ENCODE measurements at places on chromosomes 13 and 19.

- DNase-seq: no peak
Measured at GRCh38 chr19:7109678-7110289, 40.3 kb downstream of the ZNF557 start.

GRCh38 chr19:51392701-51393100, 2.3 kb upstream of the C19orf84 start:
- DNase-seq: no peak

GRCh38 chr13:51839711-51840540, 5.1 kb downstream of the TMEM272 start:
- no peak for DNase-seq

DNA sequence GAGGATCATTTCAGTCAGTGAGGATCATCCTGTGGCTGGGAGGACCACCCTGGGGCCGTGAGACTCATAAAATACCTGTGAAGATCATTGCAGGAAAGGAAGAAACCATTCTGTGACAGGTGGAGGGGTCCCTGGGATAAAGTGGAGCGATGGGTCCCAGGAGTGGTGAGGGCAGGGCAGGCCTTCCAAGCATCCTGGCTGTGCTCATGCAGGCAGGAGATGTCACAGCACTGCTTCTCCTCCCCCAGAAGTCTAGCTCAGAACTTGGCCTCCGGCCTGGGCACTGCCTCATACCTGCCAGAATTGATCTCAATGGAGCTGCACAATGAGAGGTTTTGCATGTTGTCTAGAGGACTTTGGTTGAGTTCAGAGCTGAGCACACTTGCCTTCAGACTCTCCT, 11.1 kb downstream of the KLK1 start:
- DNase-seq: no peak

DNA sequence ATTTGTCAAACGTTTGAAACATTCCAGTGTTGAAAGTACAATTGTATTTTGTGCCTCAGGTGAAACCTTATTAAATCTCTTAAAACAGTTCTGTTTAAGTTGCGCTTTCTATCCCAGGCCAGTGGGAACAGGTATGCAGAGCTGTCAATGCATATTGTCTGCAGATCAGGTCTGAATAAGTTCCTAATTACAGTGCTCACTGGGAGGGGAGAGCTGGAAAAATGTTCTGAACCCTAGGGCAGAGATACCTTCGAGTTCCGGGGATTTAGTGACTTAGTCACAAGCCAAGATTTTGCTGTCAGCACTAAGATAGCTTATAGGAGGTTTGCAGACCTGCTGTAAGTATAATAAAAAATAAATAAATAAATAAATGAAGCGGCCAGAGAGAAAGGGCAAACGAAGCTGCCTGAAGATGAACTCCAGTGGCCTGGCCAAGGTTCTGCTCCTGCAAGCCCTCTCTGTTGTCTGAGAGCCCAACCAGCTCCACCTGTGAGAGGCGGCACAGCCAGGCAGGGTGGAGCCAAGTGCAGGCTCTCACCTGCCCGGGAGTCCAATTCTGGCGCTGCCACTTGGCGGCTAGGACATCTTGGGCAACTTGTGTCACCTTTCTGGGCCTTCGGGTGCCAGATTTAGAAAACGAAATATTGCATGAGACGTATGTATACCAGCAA, 97.9 kb upstream of the SLC7A1 start:
- no peak for DNase-seq

- no peak for DNase-seq
Measured at GRCh38 chr13:47277774-47278173, 380.9 kb upstream of the HTR2A start.

DNA sequence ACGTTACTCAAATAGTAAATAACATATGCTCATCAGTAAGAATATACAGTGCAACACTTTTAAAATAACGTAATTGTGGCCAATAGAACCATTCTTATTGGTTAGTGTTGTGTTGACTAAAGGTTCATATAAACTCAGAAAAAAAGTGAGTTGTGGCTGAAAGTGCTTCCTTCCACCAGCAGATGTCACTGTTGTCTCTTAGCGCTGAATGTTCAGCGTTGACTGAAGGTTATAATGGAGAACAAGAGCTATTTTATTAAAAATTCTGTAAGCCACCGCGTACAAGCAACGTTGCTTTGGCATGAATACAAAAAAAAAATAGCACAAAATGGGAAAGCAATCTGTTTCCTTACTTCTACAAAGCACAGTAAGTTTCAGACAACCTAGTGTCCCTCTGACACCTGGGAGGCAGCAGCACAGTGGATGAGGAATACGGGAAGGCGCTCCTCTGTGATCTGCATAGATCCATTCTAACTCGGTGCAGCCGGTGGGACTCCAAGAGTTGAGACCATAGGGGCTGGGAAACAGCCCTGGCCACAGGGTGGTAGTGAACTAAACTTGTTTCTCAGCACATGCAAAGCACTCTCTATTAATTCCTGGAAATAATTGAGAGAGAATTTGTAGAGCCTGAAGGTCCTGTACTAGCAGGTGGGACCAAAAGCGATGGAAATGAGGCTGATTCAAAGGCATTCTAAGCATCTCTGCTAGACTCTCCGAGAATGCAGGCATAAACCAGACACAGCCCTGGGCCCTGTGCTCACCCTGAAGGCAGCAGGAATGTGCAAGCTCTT, 23.9 kb upstream of the OXGR1 start:
- peak; percentile 29 for DNase-seq

DNA sequence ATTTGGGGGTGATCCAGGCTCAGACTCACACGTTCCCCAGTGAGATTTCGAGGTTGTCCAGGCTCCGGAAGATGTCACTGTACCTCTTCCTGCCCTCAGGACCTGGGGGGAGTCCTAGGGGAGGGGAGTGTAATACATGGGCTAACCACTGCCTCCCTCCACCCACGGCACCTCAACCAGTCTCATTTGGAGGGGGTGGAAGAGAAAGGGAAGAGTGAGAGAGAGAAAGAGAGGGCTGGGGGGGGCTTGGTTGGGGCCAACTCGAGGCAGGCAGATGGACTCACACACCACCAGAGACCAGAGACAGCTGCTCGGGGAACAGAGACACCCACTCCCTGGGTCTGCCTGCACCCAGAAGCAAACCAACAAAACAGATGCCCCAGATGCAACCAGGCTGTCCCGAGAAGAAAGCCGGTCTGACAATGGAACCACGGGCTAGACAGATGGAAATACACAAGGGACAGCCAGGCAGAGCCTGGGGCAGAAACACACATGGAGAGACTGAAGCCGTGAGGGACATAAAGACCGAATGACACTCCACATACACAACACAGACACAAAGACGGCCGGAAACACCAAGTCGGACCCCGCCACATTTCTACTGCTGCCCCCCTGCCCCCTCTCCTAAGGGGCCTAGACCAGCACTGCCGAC, 825 bp downstream of the GMIP start:
- DNase-seq: peak; percentile 47

DNA sequence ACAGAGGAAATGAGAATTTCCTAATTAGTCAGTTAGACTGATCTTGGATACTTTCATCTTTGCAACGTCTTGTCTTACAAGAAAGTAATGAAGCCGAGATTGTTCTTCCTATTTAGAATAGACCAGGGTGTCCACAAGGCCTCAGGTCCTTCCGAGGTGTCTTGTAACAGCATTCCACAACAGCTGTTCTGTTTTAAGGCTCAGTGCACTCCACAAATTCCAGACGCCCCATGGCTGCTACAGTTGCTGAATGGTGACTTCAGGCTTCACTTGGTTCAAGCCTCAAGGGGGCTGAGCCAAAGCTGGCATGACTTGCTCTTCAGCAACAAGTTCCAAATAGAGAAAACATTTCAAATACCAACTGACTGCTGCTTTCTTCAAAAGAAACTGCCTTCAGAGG, 143.4 kb downstream of the SHISA2 start:
- DNase-seq: no peak

GRCh38 chr19:46393456-46394401, 19.6 kb downstream of the CCDC8 start:
- DNase-seq: no peak

DNA sequence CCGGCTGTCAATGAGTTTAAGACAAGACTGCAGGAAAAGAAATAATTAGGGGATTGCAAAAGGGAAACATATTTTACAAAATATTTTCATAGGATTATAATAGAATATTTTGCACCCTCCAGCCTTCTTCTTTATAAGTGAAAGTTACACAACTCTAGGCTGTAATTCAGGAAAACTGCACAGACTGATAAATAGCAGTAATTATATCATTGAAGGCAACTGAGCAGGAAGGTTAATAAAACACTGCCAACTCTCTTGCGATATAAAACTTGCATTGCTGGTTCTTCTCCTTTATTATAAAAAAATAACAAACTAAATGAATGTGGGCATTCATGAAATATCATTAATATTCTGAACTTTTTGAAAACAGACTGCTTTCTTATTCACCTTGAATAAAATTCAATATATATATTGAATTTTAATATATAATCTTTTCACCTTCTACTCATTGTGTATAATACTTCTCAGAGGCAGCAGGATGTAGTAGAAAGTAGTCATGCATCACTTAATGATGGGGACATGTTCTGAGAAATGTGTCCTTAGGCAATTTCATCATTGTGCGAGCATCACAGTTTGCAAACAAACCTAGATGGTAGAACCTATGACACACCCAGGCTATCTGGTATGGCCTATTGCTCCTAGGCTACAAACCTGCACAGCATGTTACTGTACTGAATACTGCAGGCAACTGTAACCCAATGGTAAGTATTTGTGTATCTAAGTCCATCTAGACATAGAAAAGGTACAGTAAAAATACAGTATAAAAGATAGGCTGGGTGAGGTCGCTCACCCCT, 24.9 kb upstream of the STARD13 start:
- DNase-seq: no peak

DNA sequence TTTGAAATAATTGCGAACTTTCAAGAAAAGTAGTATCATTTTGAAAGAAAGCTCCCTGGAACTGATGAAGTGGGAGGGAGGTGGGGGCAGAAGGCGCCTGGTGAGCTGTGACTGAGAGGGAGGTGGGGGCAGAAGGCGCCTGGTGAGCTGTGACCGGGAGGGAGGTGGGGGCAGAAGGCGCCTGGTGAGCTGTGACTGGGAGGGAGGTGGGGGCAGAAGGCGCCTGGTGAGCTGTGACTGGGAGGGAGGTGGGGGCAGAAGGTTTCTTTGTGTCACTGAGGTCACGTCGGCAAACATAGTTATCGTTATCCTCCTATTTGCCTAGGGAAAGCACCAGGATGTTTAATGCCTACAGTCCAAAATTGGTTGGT, 24.2 kb downstream of the C2CD4C start:
- no peak for DNase-seq

GRCh38 chr13:62625214-62625881, 1209.7 kb upstream of the PCDH20 start:
- no peak for DNase-seq

- DNase-seq: no peak
Measured at GRCh38 chr19:6813659-6814058, 41.2 kb downstream of the VAV1 start.

GRCh38 chr19:48715681-48716171, 3.8 kb downstream of the MAMSTR start:
- DNase-seq: no peak

GRCh38 chr13:93307136-93307535, 80.5 kb downstream of the GPC6 start:
- DNase-seq: no peak

- peak; percentile 27 for DNase-seq
Measured at GRCh38 chr13:107650081-107650701, 565.1 kb downstream of the LIG4 start.

GRCh38 chr19:38429811-38430156, 3.7 kb upstream of the RYR1 start:
- no peak for DNase-seq

- DNase-seq: no peak
Measured at GRCh38 chr19:4844348-4845179, 13.1 kb upstream of the TICAM1 start.

DNA sequence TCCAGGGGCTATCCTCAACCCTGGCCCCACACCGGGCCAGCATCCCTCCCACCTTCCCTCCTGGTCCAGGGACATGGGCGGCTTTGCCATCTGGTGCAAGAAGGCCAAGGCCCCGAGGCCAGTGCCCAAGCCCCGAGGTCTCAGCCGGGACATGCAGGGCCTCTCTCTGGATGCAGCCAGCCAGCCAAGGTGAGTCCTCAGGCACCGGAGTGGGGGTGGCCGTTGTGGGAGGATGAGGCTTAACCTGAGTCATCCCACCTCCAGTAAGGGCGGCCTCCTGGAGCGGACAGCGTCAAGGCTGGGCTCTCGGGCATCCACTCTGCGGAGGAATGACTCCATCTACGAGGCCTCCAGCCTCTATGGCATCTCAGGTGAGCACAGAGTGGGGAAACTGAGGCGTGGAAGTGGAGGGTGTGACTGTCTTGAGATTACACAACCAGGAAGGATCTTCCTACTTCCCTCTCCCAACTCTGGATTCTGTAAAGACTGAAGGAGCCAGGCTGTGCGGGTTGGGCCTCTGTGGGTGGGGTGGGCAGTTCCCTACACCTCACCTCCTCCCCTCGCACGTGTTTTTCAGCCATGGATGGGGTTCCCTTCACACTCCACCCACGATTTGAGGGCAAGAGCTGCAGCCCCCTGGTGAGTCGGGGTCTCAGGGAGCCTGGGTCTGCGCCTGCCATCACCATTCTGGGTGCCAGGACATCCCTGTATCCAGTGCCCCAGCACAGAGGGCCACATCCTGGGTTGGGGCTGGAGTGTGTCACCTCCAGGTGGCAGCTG, 3.8 kb downstream of the MVB12A start:
- no peak for DNase-seq

DNA sequence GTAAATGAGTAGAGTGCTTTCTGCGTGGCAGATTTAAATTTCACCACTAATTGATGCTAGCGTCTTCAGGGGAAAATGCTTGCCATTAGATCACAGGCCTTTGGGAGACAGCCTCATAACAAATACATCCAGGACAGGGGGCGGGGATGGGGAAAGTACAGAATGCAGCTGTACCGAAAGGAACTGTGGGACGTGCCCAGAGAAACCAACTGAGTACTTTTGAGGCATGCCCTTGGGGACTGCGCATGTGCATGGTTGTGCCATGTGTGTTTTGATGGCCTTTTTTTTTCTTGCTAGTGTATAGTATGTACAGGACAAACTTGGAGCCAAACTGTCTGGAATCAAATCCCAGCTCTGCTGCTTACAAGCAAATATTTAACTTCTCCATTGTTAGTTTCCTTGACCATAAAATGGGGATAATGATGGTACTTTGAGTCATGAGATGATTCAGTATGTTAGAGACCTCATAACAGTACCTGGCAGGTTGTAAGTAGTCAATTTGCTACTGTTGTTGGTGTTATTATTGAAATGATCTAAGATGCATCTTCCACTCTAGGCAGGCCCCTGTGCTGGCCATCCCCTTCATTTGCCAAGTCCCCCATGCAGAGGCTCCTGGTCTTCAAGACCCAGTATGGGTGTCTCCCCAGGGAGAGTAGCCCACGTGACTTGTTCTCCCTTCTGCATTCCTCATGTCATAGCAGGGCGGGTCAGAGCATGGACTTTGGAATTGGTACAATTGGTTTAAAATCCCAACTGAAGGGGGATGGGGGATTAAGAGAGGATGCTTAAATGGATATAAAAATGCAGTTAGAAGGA, 68.3 kb upstream of the NPAS1 start:
- DNase-seq: no peak

- no peak for DNase-seq
Measured at GRCh38 chr19:13300421-13301030, 150.3 kb downstream of the IER2 start.

Measured in activated CD4-positive, alpha-beta memory T cell treated with anti-CD3 and anti-CD28 coated beads, Interleukin-2, amount 10 ng/mL, durations not matched to agents 7 days and 5 days (primary cell).